T-helper 9 cell (primary cell): ENCODE measurements at places on chromosomes 13 and 19.

- no peak for DNase-seq
Observed at GRCh38 chr13:45341799-45342500, 967 bp upstream of the TPT1 start.

DNA sequence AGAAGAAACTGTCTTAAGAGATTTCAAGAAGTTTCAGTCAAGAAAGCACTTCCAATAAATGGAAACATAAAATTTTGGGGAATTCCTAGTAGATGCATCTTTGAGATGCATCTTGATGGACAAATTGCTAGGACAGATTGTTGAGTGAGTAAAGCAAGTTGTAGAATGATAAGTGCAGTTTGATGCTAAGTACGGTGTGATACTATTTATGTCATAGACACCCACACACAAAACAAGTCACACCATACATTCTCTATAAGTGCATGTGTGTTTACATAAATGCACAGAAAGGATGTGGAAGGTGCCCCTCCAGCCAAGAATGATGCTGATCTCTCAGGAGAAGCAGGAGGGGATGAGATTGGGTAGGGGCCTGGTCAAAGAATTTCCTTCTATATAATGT is 375.7 kb downstream of the FOXO1 start:
- DNase-seq = no peak

DNA sequence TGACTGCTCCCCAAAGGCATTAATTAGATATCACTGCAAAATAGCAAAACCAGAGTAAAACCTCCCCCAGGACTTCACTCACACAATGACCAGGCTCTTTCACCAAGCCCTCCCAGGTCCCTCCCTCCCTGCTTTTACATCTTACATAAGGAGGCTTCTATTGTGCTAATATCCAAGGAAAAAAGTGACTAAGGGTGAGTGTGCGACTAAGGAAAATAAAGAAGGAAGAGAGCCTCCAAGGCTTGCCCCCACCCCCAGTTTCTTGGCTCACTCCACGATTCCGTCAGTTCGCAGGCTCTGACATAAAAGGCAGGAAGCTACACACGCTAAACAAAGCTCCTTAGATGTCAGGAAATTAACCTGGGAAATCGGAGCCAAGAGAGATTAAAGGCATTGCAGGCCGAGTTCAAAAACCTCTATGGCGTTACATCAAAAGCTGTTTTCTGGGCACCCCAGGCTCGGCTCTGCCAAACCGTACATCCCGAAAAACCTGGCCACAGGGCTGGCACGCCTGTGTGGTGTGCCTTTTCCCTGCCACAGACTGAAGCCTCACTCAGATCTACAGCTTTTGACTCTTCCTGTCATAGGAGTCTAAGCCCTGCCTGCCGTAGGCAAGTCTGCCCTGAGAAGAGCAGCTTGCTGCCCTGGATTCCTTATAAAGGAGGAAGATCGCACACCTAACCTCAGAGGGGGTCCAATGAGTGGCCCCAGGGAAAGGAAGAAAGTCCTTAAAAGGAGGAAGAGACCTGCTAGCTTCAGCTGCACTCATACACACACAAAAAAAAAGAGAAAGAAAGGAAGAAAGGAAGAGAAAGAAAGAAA is 67.0 kb upstream of the SERP2 start:
- no peak for DNase-seq

- DNase-seq = no peak
Observed at GRCh38 chr13:40058757-40059236, 403.3 kb downstream of the COG6 start.

GRCh38 chr19:11264452-11265176 is 2.3 kb upstream of the DOCK6 start:
- DNase-seq = no peak

DNA sequence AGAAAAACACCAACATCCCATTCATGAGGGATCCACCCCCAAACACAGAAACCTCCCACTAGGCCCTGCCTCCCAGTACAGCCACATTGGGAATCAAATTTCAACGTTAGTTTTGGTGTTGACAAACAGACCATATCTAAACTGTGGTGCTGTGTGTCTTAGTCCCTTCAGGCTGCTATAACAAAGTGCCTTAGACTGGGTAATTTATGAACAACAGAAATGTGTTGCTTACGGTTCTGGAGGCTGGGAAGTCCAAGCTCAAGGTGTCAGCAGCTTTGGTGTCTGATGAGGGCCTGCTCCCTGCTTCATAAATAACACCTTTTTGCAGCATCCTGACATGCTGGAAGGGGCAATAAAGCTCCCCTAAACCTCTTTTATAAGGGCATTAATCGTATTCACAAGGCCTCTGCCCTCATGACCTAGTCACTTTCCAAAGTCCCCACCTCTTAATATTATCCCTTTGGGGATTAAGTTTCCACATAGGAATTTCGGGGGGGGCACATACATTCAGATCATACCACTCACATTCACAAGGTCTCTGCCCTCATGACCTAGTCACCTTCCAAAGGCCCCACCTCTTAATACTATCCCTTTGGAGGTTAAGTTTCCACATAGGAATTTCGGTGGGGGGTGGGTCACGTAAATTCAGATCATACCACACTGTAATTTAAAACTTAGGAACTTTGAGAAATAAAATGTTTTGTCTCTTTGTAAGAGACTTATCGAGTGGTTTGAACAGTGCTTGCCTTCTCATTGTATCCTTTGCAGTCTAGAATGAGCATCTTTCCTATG is 27.5 kb downstream of the ZNF507 start:
- DNase-seq = no peak

DNA sequence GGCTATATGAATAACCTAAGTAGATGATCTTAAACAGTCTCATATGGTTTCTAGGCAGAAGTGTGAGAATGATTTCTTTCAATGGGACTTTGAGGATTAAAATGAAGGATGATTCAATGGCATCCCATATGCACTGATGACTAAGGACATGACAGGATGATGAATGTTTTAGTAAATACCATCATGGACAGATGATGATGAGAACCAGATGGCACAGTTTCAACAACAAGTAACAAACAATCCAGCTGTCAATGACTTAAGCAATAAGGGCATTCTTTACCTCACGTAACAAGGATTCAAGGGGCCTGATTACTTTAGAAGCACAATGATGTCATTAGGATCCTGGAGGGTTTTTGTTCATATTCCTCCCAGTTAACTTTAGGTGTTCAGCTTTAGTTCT is 2678.4 kb downstream of the PCDH9 start:
- DNase-seq = no peak

GRCh38 chr19:55696301-55697068 is 21.5 kb downstream of the EPN1 start:
- DNase-seq = no peak

GRCh38 chr13:111262715-111263114 is 57.7 kb upstream of the TEX29 start:
- DNase-seq = no peak

DNA sequence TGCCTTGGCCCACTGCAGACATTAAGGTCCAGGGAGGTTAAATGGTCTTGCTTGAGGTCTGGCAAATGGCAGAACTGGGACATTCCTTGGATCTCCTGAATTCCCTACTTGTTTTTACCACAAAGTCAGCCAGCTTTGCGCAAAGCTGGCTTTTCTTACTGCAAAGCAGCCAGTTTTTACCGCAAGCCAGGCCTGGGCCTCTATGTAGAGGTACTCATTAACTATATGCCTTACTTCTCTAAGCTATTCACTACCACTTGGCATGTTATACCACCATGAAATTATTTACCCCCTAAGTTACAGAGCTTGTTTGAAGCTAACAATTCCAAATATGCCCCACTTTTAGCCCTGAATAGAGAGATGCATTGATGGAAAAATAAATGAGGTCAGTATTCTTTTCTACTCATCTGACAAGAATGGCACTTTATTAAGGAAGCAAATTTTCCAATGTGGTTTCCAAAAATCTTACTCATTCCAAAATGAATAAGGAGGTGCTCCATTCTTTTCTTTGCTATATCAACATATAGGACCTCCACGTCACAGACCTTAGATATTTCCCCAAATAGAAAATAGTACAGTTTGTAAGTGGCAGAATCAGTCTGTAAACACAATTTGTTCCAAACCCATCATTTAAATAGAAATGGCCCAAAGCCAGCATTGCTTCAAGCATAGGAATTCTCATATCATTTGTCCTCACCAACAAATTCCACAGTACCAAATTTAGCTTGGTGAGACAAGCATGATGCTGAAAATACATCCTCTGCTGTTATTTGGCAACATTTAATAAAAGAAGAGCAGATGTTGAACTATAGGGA is 143.9 kb upstream of the TSC22D1 start:
- DNase-seq = no peak

DNA sequence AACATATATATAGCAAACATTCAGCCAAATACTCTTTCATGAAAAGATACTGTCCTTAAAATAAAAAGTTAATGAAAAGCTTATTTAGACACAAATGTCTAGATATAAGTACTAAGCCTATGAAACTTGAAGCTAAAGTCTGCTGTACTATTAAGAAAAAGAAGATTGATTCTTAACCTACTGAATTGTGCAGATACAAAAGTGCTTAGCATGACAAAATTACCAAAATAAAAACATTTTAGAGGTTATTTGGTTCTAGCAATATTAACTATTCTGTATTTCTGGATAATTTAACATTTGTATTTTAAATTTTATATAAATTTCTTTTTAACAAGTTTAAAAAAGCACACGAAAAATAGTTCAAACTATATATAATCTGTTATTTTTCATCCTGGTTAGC is 8.8 kb downstream of the RNF6 start:
- DNase-seq = no peak

GRCh38 chr19:39670998-39671397 is 15.3 kb downstream of the LGALS16 start:
- DNase-seq = no peak

GRCh38 chr19:2603334-2603733 is 99.2 kb downstream of the GNG7 start:
- DNase-seq = no peak

DNA sequence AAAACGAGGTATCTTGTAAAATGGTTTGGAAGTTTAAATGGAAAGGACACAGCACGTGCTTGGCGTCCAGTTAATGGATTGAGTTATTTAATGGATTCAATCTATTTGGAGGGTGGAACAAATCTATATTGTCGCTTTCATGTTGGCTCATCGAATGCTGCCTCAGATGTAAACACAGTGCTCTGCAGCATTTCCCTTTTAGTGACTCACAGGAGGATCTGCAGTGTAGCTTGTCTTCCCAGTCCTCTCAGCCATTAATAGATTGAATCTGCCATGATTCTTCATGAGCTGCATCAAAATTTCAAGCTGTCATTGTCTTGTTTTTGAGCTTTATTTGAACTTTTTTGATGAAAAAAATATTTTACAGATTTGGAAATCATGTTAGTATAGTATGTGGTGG is 44.7 kb downstream of the DHRS12 start:
- DNase-seq = no peak

GRCh38 chr13:65768545-65768944 is 1461.6 kb downstream of the PCDH9 start:
- DNase-seq = no peak

GRCh38 chr13:53137779-53138178 is 109.2 kb downstream of the OLFM4 start:
- DNase-seq = no peak

- DNase-seq = no peak
Observed at GRCh38 chr13:113964251-113964995, 9.5 kb downstream of the C13orf46 start.

- no peak for DNase-seq
Observed at GRCh38 chr13:113114511-113115362, 7.9 kb upstream of the F10 start.

DNA sequence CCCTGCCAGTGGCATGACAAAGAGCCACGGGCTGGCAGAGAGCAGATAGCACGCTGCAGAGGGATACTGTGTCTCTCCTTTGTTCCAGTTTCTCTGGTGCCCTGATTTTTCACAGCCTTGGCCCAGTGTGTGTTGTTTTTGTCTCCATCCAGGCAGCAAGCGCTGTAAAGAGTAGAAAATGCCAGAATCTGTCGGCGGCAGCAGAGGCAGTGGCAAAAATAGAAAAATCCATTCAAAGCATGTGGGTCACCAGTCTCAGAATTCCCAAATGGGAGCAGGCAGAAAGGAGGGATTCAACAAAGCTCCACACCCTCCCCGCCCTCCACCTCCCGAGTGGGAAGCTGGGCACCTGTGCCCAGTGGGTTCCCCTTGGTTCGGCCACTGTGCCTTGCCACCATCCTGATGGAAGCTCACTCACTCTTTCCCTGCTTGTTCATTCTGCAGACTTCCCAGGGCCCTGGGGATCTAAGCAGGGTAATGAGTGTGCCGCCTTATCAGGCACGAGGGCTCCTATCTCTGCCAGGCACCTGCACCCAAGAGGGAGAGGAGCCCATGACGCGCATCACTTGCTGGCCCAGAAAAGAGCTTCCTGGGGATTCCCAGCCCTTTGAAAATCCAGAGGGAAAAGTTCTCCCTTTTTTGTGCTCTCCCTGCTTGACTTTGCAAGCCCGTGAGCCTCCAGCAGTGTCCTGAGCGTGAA is 416.9 kb downstream of the IRS2 start:
- DNase-seq = no peak

- DNase-seq = no peak
Observed at GRCh38 chr13:110371550-110372465, 64.7 kb downstream of the COL4A2 start.

- no peak for DNase-seq
Observed at GRCh38 chr13:105464249-105464648, 1071.2 kb downstream of the EFNB2 start.

- DNase-seq = no peak
Observed at GRCh38 chr13:107834717-107835116, 380.6 kb downstream of the LIG4 start.

GRCh38 chr19:19485161-19485997 is 30.0 kb downstream of the TSSK6 start:
- no peak for DNase-seq
